ENCODE measurements at places on chromosomes 7 and 10.

- DNase-seq: no peak
Measured at GRCh38 chr10:131478377-131478989, 167.0 kb upstream of the TCERG1L start.

GRCh38 chr7:36407636-36408550 is 18.2 kb downstream of the ANLN start:
- no peak for DNase-seq

DNA sequence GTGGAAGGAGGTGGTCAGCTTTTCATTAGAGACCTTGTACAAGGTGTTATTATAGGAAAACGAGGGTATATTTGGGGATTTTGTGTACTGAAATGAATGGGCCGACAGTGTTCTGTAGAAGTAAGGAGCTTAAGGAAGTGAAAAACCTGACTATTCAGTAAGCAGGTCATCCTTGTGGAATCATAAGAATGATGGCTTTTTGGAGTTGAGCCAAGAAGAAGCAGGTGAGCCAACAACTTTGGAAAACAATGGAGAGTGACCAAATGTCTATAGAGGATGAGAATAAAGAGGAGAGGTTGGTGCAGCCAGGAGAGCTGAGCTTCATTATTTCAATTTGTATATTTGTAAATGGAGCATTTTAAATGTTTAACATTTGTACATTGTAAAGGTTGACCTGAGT is 595.7 kb downstream of the CCSER2 start:
- DNase-seq: no peak

DNA sequence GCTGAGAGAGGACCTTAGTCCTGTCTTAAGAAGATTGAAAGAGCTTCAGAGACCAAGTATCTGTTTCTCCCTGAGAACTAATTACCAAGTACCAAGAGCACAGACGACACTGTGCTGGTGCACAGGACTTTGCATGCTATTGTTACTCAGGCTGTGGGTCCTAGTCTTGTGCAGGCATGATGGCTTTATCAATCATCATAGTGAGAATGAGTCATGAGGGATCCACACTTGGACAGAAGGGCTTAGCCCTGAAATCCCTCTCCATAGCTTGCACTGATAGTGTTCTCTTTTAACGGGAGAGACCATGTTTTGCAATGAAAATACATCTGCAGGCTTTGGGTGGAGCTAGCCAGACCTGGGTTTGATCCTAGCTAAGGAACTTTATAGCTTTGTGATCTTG is 93.3 kb downstream of the SORCS3 start:
- DNase-seq: no peak

DNA sequence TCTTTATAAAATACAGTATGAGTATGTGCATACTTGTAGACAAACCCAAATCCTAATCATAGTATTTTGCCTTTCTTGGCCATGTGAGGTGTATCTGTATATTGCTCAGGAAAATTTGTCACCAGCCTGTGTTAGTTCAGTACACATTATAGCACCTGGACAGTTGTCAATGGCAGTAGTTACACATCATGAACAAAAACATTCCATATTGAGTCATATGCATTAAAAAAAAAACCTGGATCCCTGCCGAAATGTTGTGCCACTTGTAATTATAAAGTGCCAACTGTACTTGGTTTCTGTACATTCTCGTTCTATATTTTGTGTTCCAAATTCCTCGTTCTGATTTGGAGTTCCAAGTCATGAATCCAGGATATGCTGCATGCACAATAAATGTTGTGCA is 410.4 kb downstream of the INHBA start:
- no peak for DNase-seq

GRCh38 chr7:80373429-80374032 is 138.3 kb downstream of the GNAT3 start:
- no peak for DNase-seq

GRCh38 chr10:58209669-58210068 is 58.0 kb downstream of the IPMK start:
- no peak for DNase-seq

DNA sequence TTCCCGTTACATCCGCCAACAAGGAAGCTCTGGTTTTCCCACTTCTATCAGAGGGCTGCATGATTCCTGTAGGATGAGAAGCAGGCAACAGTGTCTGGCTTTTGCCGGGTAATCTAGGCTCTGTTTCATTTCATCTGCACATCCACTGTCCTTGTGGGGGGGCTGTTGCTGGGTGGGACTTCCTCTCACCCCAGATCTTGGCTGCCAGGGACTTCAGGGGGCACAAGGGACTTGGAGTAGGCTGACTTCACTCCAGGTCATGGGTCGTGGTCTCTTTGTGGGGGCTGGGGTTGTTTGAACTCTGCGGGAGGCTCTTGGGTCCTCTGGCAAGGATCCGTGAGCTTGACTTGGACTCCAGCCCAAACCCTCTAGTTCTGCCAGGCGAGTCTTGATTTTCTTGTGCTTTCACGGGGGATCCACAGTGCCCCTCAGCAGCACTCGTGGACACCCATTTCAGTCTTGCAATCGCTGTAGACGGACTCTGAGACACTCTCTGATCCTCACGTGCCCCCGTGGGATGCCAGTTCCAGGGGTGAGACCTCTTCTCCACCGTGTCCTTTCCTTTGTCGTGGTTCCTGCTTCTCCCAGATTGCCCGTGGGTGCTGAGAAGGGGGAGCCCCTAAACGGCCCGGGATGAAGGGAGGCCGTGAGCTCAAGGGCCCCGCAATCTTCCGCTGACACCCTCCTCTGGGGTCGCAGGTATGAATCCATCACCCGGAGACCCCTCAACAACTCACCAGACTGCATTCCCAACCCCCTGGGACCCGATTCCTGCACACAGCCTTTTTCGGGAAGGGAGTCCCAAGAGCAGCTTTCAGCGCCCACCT is 21.4 kb upstream of the ZNF273 start:
- peak; percentile 12 for DNase-seq

Measured in stimulated activated CD8-positive, alpha-beta memory T cell treated with anti-CD3 and anti-CD28 coated beads, Interleukin-4, amount 100 ng/mL, for 48 hours (primary cell).